Activated naive CD4-positive, alpha-beta T cell treated with anti-CD3 and anti-CD28 coated beads, Interleukin-2, amount 10 ng/mL, durations not matched to agents 7 days and 5 days (primary cell): ENCODE measurements at places on chromosomes 1 and 21.

GRCh38 chr1:119330466-119331189 lies 38.0 kb upstream of the HAO2 start:
- DNase-seq, result no peak

DNA sequence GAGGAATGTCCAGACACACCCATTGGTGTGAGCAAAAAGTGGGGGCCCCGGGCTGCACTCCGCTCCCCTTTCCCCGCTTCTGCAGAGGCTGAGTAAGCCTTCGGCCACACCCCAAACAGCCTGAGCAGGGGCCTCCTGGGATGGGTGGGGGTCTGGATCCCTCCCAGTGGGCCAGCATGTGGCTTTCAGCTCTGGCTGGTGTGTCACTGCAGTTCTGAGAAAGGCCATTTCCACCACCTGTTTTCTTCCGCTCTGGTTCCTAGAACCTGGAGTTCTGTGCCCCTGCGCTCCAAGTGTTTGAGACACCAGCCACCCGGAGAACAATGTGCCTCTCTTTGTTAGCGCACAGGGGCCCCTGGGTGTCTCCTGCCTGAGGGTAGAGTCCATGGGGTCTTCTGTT lies 30.9 kb downstream of the SLC37A1 start:
- no peak for DNase-seq

GRCh38 chr1:52709016-52709415 lies 10.9 kb upstream of the COA7 start:
- DNase-seq, result no peak

- no peak for DNase-seq
These were observed 137.4 kb upstream of the COL6A1 start for GRCh38 chr21:45844181-45844580.

DNA sequence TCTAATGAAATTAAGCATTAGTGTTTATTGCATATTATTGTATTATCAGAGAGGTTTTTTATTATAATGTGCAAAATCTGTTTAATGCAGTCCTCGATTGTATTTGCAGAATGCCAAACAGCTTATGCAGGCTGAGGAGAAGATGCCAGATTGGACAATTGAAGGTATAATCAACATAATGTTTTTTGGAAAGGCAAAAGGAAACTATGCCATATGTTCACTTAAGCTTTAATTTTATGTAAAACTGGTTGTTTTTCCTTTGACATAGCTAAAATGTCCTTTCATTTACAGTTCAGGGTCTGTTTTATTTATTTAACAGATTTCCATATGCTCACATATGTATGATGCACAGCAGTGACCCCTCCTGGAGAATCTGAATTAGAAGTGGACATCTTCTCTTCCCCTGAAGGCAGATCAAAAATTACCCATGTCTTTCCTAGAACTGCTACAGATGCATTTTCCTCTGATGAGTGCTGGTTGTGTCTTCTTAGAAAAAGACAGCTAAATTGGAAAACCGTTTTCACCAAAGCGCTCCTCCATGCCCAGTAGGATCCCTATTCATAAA lies 143.5 kb upstream of the USH2A start:
- no peak for DNase-seq

GRCh38 chr1:219954736-219955421 lies 26.5 kb upstream of the SLC30A10 start:
- no peak for DNase-seq

DNA sequence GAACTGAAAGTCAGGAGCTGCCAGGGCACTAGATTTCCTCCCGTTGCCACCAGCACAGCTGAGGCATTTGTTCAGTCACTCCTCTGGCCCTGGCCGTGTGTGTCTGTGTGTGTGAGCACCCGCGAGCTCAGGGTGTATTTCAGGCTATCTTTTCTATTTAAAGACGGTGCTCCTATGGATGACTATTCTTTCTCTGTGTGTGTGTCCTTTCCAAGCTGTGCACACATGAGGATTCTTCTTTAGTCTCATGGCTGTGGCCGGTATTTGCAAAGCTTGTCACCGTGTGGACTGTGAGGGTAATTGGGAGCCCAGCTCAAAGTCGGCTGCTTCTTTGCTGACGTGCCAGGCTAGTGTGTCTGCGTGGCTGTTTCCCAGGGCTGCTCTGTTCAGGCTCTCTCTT lies 3.0 kb upstream of the KCND3 start:
- DNase-seq, result no peak

DNA sequence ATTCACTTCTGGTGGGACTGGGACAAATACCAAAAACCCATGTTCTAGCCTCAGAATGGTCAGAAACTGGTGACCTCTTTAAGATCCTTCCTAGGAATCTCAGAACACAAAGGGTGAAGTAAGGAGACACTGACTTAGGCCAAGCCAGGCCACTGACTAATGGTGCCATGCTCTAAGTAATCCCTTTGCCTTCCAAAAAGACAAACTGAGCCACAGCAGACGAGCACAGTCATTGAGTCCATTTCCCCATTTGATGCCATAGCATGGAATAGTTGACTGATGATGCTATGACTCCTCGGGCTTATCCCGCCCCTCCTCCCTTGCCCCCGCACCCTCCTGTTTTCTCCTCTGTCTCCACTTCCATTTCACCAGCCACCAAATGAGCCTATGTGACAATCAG lies 145.8 kb upstream of the ZNF648 start:
- no peak for DNase-seq

GRCh38 chr1:27147842-27148518 lies 6.9 kb downstream of the SLC9A1 start:
- DNase-seq, result no peak

DNA sequence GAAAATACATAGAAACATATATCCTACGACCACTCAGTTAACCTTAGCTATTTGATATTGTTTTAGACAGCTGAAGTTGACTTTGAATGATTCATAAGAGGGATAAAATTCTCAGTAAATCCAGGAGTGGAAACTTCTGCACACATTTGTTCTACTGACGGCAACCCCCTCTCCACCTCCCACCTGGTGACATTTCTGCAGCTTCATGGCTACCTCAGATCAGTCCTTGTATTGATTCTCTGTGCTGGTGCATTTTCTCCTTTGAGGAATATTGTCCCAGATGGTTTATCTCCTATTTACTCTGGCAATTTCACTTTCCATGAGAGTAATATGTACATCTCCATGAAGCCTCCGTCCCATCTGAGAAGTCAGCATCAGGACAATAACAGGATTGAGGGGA lies 57.7 kb upstream of the COA6 start:
- no peak for DNase-seq

GRCh38 chr1:47696737-47697441 lies 259.0 kb downstream of the FOXD2 start:
- no peak for DNase-seq

DNA sequence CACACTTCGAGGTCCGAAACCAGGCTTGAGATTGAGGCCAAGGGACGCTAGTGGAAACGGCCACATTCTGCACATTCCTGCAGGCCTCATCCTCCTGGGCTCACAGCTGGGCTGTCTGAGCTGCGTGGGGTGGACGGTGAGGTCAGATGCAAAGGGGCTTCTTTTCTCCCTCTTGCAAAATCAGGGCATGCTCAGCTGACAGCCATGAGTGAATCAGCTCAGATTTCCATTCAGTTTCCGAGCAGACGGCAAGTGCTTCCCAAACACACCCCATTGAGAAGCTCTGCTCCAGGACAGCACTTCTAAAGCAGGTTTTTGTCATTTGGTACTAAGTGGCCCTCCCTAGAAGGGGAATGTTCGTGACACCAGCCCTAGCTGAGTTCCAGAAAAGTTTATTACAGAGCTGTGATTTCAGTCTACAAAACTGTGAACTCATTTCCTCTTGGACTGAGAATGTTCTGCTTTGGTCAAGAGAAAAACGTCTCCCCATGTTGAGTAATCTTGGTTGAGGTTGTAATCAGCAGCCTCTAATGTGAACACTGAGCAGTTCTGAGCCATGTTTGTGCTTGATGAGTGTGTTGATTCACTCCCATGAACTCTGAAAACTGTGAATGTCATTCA lies 10.0 kb downstream of the PDPN start:
- no peak for DNase-seq

- no peak for DNase-seq
These were observed 82.5 kb downstream of the TNNI3K start for GRCh38 chr1:74317663-74318062.

DNA sequence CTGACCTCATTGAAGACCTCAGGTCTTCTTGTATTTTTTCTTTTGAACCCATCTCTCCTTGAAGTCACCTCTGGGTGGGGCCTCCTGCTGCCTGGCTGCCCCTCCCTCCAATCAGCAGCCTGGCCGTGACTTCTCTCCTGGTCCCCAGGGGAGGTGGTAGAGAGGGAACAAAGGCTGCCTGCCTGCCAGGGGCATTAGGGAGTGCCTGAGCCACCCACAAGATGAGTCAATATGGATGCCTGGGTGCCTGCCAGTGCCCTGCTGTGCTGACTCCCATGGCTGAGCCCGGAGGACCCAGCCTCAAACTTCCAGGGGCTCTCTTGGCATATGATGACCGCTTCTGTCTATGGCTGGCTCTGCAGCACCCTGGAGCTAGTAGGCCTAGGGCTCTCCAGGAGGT lies 5.3 kb upstream of the CDCP2 start:
- no peak for DNase-seq

GRCh38 chr1:201605385-201606010 lies 66.6 kb downstream of the NAV1 start:
- DNase-seq, result no peak

DNA sequence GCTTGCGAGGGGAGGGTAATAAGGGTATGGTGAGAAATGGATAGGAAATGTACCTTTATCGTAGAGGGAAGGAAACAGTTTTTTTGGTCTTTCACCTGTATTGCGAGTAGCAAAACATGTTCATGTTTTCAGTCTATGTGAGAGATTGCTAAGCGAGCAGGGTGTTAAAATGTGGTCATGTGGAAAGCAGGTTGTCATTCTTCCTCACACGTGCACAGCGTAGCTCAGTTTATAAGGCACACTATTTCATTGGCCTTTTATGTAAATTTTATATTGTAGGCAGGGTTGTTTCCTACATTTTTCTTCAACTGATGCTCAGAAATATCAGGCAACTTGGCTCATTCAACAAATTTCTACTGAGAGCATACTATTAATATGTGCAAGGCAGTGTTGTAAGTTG lies 18.5 kb upstream of the GNG12 start:
- no peak for DNase-seq

- DNase-seq, result no peak
These were observed 63.4 kb downstream of the DDR2 start for GRCh38 chr1:162695687-162696086.

DNA sequence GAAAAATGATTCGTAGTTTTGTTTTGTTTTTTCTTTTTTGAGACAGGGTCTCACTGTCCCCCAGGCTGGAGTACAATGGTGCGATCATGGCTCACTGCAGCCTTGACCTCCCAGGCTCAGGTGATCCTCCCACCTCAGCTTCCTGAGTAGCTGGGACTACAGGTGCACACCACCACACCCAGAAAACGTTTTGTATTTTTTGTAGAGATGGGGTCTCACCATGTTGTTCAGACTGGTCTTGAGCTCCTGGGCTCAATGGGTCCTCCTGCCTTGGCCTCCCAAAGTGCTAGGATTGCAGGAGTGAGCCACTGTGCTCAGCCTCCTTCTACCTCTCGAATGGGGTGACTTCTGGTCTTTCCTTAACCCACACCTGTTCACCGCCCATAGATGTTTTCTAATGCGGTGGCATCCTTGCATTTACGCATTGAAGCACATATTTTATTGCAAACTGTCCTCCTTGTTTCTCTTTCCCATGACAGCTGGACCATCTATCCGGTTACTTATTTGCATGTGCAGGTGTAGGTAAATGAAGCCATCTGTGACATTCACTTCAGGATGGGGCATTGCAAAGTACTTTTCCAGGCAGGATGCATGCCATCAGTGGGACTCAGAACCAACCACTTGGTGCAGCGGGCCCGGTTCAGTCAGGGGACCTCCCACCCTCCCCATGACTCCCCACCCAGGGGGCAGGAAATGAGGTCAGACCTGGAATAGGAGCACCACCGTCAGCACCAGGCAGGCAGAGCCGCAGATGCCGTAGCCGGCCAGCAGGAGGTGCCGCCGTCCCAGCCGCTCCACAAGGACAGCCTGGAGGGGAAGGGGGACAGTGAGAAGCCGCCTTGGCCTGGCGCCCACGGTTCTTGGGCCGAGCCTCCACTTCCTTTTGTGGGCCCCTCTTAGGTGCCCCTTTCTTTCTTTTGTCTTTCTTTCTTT lies 16.5 kb downstream of the SLC2A7 start:
- DNase-seq, result peak; percentile 64

- DNase-seq, result no peak
These were observed 64.6 kb upstream of the AK4 start for GRCh38 chr1:65083263-65083896.

GRCh38 chr1:212759683-212760082 lies 31.9 kb downstream of the NSL1 start:
- DNase-seq, result no peak

GRCh38 chr1:219120624-219121544 lies 52.8 kb upstream of the LYPLAL1 start:
- DNase-seq, result no peak

DNA sequence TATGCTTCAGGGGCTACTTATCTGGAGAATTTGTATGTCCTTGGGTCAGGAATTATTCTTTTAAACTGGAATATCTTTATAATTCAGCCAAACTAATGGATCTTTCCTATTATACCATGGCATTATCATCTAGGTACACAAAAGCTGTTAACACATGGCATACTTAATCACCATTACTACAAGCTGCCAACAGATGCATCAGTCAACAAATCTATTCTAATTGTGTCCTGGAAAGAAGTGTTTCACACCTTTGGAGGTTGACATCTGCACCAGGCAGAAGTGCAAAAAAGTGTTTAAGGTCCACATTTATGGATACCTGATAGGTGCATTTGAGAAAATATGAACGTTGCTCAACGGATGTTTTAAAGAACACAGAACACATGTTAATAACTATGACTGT lies 470.2 kb upstream of the ADGRL2 start:
- no peak for DNase-seq

DNA sequence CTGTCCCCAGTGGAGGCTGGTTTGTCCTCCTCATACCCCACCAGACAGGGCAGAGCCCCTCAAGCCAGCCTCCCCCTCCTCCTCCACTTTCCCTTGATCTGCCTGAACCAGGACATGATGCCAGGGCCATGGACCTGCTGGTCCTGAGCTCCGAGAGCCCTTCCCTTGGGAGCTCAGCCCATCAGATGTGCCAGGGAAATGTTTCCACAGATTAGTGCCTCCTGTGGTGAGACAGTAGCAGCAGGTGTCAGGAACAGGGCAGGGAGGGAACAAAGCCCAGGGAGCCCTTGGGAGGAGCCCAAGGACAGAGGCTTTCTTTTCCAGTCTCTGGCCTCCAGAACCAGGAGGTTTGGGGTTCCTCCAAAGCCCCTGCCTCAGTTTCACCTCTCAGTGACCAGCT lies 14.6 kb upstream of the SLC41A1 start:
- DNase-seq, result no peak

DNA sequence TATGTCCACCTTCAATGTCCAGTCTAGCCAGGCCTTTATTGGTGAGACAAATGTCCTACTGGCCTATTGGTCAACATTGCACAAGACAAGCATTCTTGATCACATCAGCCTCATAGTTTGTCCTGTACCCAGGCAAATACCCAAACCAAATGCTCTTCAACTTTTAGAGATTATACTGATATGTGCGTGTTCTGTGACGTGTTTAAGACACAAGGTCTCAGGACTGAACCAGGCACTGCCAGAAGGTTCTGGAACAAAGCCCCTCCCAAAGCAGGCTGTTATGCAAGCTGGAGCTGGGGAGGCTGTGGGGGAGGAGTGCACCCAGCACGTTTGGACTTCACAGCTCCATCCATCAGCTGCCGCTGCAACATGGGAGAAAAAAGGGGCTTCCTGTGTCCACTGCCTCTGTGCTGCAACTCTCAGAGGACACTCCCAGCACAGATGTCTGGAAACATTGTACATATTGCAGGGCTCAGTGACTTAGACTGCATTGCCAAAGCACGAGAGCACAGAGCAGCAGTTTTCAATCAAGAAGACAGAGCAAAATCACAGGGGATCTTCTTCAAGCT lies 45.9 kb downstream of the NID1 start:
- no peak for DNase-seq
